ENCODE measurements at places on chromosomes 12 and 14.

GRCh38 chr12:123269395-123269892 is 2.2 kb downstream of the CDK2AP1 start:
- DNase-seq: no peak

- no peak for DNase-seq
Observed at GRCh38 chr14:80269353-80269925, 58.1 kb upstream of the DIO2 start.

DNA sequence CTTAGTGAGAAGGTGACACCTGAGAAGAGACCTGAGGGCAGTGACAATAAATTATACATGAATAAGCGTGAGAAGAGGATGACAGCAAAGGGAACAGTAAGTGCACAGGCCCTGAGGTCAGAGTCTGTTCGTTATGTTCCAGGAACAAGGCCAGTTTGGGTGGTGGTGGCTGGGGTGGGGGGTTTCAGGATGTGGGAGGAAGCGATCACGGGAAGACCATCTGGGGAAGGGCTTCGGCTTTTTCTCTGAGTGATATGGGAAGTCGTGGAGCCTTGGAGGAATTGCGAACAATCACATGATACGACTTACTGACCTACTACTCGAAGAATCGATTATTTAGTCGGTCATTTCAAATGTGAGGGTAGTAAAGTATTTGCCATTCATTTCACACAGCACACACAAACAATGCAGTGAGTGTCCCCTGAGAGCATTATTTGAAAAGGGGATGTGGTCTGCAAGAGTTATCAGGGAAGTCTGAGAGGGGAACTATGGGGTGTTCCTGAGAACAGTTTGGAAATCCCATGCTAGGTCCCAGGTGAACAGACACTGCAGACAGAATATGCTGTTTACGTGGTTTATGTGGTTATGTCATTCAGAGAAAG is 94.7 kb downstream of the SLC38A1 start:
- no peak for DNase-seq

DNA sequence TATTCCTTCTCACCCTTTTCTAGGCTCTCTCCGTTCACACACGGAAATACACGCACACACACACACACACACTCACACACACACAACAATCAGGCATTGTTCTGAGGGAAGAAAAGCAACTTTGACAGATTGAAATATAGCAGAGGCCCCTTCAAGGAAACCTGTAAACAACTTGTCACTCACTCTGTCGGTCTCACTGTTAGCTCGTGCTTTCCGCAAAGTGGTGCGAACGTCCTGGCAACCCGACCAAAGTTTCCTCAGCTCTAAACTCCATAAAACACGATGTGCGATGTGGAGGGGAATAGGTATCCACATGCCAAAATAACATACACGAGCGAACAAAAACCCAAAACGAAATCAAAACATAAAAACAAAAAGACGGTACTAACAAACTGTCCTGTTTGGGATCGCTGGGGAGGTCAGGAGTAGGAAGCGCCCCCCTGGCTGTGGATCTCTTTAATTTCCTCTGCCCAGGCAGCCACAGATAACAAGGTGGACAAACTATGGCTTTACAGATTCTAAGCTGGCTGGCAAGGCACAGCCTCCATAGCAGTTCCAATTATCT is 822 bp upstream of the SOX5 start:
- no peak for DNase-seq

GRCh38 chr14:83697099-83697498 is 1832.8 kb upstream of the FLRT2 start:
- no peak for DNase-seq

DNA sequence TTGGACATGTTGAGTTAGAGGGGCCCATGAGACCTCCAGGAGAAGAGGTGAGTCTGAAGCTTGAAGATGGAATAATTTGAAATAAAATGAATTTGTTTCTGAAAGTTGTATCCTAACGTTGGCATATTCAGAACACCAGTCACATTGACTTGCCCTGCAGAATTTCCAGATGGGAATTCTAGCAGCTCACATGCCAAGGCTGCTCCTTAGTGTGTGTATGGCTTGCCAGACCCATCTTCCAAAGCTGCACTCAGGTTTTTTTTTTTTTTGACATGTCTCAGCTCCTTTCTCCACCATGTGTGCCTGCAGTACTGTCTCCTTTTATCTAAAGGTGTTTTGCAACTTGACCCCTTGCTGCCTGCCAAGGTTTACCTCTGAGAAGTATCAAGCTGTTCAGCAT is 261.9 kb downstream of the NRXN3 start:
- no peak for DNase-seq

DNA sequence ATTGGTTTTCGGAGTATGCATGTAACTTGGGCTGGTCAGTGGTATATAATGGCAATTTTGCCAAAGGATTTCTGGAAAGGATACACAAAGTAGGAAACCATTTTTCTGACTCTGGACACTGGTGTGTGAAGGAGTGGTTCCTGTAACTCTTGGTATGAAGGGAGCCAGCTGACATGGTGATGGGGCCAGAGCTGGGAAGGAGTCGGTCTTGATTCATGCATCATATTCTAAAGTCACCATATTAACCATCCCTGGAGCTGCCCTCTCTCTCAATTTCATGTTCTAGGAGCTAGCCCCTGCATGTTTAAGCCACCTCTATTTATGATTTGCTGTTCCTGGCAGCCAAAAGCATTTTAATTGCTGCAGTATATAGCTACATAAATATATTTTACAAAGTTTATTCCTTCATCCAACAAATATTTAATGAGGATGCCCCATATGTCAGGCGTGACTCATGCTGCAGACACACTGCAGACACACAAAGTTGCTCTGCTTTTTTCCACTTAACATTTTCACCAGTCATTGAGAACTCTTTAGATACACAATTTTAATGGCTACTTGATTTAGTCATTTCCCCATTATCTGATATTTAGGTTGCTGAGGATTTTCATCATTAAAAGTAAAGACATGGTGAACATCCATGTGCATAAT is 78.7 kb upstream of the PSMC1 start:
- no peak for DNase-seq

GRCh38 chr14:92389598-92390158 is 66.7 kb downstream of the SLC24A4 start:
- DNase-seq: no peak

GRCh38 chr12:48366131-48366530 is 15.4 kb upstream of the ZNF641 start:
- no peak for DNase-seq

- DNase-seq: peak; percentile 72
Observed at GRCh38 chr14:49865431-49865859, 12.9 kb upstream of the NEMF start.

DNA sequence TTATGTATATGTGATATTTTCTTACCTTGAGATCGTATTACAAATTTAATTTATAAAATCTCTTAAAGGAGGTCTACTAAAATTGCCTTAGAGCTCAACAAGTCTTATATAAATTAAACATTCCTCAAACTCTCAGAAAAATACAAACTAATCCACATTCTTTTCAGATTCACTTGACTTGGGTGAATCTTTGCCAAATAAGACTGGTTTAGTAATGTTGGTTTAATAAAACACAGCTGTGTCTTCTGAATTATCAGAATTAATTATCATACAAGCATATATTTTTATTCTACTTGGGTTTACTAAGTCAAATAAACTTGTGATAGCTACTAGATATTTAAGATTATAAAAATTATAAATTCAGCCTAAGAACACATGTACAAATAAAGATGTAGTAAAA is 13.3 kb downstream of the GLIPR1L2 start:
- DNase-seq: no peak

- no peak for DNase-seq
Observed at GRCh38 chr12:17579205-17580026, 510.6 kb downstream of the RERGL start.

- DNase-seq: no peak
Observed at GRCh38 chr14:88941414-88941813, 117.0 kb downstream of the TTC8 start.

- DNase-seq: no peak
Observed at GRCh38 chr12:85280165-85280983, at the start of gene ALX1. Gene ALX1, plus strand, starts transcription at chr12:85280220. Its CDS starts 42 bp downstream, at chr12:85280262.

Data from stimulated activated CD8-positive, alpha-beta memory T cell treated with anti-CD3 and anti-CD28 coated beads, Interleukin-4, amount 100 ng/mL, for 4 hours (primary cell).